Osteoblast (primary cell): ENCODE measurements at places on chromosomes 5 and 9. TPM values are rescaled to one million over a fixed set of nuclear protein-coding genes. Genes with fewer than 3 reads are reported as not detected.

GRCh38 chr5:493119-493701 lies 31.0 kb downstream of the SLC9A3 start:
- DNase-seq, result peak; percentile 92

GRCh38 chr5:179763215-179763945 lies 30.4 kb upstream of the LTC4S start:
- DNase-seq, result peak; percentile 89

- no peak for DNase-seq
Measured at GRCh38 chr9:108119530-108120113, 630.1 kb upstream of the KLF4 start.

DNA sequence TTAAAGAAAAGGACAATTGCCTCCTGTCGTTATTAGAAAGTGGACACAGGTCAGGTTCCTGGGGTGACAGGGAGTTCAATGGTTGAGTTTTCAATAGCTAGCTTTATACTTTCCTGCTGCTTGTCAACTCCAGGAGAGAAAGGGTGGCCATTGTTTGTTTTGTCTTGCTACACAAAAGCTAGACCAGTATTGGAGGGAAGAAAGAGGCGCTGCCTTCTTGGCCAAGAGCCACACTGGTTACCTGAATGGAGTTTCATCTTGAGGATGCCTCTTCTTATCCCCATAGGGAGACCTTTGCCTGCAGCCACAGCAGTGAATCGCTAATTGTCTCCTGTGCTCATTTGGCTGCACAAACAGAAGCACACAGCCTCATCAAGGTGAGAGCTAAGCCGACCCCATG lies 279.4 kb upstream of the GRIA1 start:
- DNase-seq, result no peak

GRCh38 chr9:32359452-32359851 lies 25.0 kb upstream of the ACO1 start:
- no peak for DNase-seq

- no peak for DNase-seq
Measured at GRCh38 chr9:72257814-72258213, 107.2 kb downstream of the ZFAND5 start.

TAF7 gene
- 44.2 and 48.1 TPM in 2 replicates for total RNA-seq

- DNase-seq, result no peak
Measured at GRCh38 chr5:73997960-73998359, 372.0 kb downstream of the ARHGEF28 start.
